Muscle of back (tissue), 13 donors: ENCODE measurements at places on chromosomes 1 and 21. TPM values are rescaled to one million over a fixed set of nuclear protein-coding genes. Genes with fewer than 3 reads are reported as not detected.

FOXD2 gene
- polyA plus RNA-seq: 0.29 TPM

- no peak for DNase-seq
These were observed 201.6 kb downstream of the PRDM2 start for GRCh38 chr1:13901597-13901996.

DNA sequence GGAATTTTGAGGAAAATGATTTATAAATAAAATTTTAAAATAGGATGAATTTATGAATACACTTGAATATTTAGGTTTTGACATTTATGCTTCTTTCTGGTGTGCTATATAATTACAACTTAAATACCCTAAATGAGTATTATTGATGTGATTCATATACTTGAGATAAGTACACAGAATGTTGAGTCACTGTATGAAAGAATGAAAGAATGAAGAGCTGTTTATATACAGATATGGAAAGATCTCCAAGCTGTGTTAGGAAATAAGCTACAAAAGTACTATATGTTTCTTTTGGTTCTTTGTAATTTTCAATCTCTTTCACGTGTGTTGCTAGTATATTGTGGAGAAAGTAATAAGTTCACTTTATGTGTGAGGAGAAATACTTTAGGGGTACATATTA lies 147.2 kb downstream of the RASAL2 start:
- DNase-seq: no peak

GRCh38 chr1:21781815-21782348 lies 1.1 kb downstream of the USP48 start:
- DNase-seq: peak; percentile 64

- no peak for DNase-seq
These were observed 10.3 kb upstream of the S100A10 start for GRCh38 chr1:152003846-152004442.
